ENCODE measurements at places on chromosomes 7 and 10.

DNA sequence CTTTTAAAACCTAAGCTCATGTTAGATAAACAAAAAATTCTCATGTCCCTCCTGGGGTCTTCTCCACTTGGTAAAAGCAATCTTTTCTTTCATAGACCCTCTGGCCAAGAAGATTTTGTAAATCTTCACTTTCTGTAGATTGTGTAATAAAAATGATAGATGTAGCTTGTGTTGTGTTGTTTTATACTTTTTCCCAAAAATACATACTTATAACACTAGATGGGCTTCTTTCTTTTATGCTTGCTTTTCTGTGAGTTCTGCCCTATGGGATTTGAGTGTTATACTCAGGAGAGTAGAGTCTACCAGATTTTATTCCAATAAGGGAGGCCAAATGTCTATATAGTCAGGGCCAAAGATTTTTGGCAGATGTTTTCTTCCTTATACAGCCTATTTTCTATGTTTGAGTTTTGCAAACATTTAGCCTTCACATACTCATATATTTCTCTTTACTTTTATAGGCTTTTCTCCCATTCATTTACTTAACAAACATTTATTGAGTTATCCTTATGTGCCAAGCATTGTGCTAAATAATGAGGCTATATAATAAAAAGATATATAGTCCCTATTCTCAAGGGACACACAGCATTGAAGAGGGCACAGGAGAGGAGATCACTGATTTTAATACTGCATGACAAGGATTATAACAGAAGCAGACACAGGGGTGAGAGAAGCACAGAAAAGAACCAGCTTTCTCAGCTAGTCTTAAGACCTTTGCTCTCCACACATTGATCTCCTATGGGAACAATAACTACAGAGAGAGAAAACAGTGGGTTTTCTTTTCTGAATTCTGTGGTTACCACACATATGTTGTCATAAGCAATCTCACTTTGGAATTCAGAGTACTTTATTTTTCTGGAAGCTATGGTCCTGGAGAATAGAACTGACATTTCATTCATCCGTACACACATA lies 58.0 kb upstream of the PNLIP start:
- no peak for DNase-seq

DNA sequence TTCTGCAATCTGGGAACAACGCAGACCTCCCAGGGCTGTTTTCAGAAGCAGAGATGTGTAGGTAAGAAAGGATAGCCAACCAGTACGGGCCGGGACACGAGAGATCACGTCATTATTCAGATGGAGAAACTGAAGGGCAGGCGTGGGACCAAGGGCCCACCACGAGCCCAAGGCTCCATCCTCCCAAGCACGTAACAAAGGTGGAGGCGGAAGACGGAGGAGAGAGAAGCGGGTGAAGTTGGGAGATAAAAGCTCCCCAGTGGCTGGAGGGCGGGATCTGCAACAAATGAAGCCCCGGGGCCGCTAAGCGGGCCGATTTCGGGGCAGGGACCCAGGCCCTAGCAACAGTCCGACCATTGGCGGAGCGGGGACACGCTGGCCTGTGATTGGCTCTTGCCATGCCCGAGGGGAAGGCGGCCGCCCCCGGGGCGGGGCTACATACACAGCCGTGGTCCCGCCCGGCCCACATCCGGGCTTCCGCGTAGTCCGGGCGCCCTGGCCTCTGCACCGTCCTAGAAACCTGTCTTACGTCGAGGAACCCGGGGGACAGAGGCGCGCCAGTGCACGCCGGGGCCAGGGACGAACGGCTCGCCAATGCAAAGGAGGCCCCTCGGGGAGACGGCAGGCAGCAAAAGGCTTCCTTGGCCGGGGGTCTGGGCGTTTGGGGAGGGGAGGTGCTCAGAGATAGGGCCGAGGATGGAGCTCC lies 15.5 kb downstream of the HSPB1 start:
- DNase-seq = peak; percentile 96

DNA sequence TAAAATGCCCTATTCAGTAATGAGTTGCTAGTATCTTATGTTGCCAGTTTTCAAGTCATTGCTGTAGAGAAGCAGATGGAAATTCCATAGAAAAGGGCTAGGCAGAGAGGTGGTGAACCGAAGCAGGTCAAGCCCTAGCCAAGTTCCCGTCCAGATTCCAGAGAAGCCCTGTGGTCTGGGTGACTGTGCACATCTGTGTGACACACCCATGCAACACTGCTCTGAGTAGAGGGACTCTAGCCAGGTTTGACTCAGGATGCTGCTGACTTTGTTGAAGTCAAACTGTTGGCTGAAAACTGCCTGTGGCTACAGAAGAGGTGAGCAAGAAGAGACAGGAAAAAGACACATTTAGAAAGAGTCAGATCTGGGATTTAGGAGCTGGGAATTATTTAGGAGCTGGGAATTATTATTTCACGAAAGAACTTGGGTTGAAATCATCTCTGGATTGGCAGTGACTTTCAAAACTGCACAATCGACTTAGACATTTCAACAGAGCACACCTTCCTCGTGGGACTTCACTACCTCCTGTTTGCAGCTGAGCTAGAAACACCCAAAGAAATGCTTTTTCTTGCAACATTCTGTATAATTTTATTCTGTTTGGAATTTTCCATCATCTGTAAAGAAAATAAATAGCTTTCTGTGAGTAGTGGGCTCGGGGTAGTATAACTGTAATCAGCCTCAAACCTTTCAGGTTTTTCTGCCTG lies 149.1 kb upstream of the PRKCQ start:
- DNase-seq = no peak

DNA sequence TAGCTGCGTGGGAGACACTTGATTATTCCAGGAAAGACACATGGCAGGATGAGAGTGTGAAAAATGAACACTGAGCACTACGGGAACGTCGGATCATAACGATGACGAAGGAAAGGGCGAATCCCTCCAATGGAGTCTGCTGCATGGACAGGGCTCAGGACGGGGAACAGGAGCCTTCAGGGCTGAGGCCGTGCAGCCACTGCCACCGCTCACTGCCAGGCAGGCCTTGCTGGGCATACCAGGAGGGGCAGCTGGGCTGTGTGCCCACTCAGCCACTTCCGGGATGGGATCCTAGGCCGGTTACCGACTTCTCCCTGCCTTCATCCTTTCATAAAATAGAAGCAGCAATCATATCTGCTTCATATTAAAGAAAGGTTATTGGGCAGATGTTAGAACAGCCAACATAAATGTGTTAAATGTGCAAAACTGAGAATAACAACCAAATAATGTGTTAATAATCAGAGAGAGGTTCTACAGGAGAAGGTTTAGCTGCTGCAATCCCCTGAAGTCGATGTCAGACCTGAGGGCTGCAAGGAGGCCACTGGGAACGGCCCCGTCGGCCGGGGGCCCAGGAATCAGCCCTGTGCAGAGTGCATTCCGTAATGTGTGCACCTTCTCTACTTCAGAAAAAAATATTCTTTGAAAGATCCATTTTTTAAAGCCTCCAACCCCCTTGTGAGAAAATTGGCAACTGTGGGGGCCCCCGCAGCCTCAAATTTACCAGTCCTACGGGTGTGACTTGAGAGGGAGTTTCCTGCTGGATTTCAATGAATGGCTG lies 63.6 kb downstream of the ADARB2 start:
- no peak for DNase-seq

DNA sequence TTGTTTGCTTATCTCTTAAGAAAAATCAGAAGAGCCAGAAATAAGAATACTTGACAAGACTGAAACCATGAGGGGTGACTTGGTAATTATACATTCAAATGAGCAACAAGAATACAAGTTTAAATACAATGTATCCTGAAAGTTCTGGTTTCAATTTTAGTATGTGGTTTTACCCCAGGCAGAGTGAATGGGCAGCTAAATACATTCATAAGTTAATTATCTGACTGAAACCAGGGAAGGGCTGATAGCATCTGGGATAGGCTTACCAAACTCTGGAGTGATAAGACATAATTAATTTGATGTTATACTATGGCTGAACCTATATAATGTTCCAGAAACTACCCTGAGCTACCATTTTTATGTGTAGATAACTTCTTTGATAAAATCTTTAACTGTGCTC lies 252.2 kb upstream of the PLXNA4 start:
- no peak for DNase-seq

- DNase-seq = no peak
Measured at GRCh38 chr10:60130130-60130579, 223.8 kb upstream of the CCDC6 start.

DNA sequence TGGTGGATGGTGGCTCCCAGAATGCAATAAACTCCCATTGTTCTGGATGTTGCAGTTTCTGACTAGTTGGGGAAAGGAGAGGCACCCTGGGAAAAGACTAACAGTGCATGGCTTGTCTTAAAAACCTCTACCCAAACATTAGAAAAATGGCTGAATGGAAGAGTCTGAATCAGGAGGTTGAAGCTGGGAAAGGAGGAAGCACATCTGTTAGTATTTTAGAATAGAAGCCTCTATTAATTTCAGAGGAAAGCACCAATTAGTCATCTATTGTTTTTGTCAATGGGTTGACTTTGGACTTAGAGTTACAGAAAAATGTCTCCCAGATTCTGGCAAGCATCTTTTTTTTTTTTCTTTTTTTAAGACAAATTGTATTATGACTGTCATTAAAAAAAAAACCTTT lies 56.1 kb upstream of the ELMO1 start:
- DNase-seq = no peak

DNA sequence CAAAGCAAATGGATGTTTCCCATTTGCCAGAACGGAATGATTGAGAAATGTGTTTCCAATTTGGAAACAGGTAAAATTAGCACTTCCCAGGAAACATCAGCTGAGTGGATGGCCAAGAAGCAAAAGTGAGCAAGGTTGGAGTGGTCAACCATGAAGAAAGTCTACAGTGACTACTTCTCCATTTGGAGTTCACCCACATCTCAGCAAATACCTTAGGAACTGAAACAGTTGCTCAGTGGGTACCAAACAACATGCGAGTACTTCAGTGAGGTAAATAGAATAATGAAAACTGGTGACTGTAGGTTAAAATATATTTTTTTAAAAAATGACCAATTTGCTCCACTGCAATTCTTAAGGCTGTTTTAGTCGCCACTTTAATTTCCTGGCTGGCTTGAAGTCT lies 57.7 kb downstream of the SLC16A9 start:
- no peak for DNase-seq

DNA sequence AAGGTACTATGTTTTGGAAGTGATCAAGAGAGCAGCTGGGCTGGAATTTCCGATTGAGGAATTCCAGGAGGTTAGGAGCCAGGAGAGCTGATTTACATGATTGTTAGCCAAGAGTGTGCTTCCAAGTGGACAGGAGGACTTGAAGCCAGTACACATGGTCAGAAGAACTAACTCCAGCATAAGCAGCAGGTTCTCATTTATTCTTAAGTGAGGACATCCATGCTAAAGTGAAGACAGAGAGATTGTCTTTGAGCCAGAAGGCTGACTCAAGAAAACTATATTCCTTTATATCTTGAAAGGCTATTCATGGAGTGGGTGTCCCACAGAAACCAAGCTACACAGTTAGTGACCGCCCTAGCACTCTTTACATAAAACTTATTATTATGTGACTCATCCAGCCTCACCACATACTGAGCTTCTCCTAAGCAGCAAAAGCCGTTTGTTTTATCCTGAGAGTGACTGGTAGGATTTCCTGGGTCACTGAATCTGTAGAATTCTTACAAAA lies 56.7 kb upstream of the SEMA3A start:
- no peak for DNase-seq

DNA sequence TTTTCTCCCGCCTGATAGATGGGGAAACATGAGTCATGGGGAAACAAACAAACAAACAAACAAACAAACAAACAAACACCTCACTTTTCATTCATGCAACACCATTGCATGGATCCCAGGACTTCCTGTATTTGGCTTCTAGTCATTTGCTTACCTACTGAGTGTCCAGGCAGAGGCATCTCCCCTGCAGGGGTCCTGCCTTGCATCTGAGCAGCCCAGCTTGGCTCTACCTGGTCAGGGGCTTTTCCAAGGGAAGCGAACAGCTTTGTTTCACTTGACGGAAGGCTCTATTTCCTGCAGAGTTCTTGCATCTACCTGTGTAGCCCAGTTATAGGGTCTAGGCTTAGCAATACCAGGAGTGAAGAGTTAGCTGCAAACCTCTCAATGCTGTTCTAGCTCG lies 374.2 kb downstream of the GATA3 start:
- DNase-seq = no peak

DNA sequence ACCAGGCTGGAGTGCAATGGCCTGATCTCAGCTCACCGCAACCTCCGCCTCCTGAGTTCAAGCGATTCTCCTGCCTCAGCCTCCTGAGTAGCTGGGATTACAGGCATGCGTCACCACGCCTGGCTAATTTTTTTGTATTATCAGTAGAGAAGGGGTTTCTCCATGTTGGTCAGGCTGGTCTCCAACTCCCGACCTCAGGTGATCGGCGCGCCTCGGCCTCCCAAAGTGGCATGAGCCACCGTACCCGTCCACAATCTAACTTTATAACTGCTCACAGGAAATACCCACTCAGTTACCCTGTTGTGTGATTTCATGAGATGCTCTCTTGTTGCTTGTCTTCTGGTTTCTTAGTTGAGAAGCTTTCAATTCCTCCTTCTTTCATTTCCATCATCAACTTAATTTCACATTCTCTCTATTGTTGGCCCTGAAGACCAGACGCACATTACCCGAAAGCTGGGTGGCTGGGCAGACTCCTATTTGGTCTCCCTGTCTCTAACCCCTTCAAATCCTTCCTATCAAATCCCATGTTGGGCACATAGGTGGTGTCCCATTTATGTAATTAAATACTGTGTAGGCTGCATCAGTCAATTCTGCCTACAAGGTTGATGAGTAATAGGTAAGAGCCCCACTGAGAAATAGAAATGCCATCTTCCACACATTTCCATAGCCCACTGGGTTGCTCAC lies 1.1 kb upstream of the GSTO2 start:
- no peak for DNase-seq

GRCh38 chr7:27124096-27124901 lies 6.3 kb downstream of the HOXA4 start:
- no peak for DNase-seq

- no peak for DNase-seq
Measured at GRCh38 chr7:957418-958220, 3.1 kb upstream of the ADAP1 start.

- DNase-seq = peak; percentile 10
Measured at GRCh38 chr10:124935946-124936345, 6.0 kb upstream of the ZRANB1 start.

GRCh38 chr10:53111529-53111928 lies 338.9 kb upstream of the MBL2 start:
- DNase-seq = no peak

- no peak for DNase-seq
Measured at GRCh38 chr10:60105295-60105695, 198.9 kb upstream of the CCDC6 start.

- no peak for DNase-seq
Measured at GRCh38 chr7:24440892-24441291, 132.4 kb upstream of the PALS2 start.

DNA sequence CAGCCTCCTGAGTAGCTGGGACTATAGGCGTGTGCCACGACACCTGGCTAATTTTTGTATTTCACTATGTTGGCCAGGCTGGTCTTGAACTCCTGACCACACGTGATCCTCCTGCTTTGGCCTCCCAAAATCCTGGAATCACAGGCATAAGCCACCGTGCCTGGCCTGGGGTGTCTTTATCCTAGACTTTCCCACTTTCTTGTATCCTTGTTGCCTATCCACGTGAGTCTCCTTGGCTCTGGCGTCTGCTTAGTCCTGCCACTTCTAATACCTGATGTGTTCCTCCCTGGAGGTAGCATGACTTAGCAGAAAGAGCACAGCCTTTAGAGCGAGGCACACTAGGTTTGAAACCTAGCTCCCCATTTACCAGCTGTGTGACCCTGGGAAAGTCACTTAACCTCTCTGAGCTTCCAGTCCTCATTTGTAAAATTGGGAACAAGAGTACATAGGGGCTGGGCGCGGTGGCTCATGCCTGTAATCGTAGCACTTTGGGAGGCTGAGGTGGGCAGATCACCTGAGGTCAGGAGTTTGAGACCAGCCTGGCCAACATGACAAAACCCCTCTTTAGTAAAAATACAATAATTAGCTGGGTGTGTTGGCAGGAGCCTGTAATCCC lies 344.6 kb downstream of the TYW1 start:
- DNase-seq = no peak
